ENCODE measurements at places on chromosomes 12 and 14.
A peak's percentile ranks its signal among the peaks of the same experiment; 100 is the strongest.

- DNase-seq, result peak; percentile 57
Observed at GRCh38 chr12:49750027-49750995, 9.0 kb downstream of the TMBIM6 start.

DNA sequence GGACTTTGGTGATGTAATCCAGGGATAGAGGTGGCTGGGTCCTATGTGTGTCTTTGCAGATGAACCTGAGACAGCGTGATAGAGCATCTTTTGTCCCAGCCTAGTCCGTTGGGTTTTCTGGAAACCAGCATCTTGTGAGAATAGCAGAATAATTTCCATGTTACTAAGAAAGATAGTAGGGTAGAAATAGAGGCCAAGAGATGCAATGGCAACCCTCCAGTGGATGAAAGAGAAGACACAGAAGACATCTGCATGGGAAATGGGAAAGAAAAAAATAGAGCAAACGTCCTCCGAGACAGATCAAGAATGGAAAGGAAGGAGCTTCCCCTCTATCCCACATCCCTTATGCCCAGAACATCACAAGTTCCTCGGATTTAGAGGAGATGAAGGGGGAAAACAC lies 409.3 kb upstream of the TMEM132C start:
- DNase-seq, result no peak

DNA sequence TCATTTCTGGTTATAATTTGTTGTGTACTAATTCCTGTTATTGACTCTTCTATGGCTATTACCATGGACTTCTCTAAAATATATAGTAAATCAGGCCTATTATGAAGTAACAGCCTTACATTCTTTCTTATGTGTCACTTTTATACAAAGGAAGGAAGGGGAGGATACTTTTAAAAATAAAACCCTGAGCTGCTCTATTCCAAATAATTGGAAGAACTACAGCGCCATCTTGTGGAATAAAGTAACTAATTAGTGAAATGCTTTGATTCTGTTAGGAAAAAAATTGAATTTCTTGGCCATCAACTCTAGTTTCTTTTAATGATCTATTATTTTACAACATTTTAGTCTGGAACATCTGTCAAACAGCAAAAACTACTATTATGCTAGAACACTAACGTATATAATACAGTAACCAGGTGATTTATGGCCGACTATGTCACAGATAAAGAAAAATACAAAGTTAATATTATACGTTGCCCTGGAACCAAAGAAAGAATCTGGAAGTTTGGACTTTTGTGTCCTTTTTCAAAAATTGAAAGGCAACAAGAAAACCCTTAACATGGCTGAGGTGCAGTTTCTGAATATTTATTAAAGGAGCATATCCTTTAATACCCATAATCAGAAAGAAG lies 55.0 kb upstream of the NELL2 start:
- DNase-seq, result peak; percentile 37

- peak; percentile 48 for DNase-seq
Observed at GRCh38 chr12:65778258-65779090, 45.8 kb upstream of the HMGA2 start.

- DNase-seq, result no peak
Observed at GRCh38 chr12:6377667-6377994, 2.3 kb upstream of the SCNN1A start.

DNA sequence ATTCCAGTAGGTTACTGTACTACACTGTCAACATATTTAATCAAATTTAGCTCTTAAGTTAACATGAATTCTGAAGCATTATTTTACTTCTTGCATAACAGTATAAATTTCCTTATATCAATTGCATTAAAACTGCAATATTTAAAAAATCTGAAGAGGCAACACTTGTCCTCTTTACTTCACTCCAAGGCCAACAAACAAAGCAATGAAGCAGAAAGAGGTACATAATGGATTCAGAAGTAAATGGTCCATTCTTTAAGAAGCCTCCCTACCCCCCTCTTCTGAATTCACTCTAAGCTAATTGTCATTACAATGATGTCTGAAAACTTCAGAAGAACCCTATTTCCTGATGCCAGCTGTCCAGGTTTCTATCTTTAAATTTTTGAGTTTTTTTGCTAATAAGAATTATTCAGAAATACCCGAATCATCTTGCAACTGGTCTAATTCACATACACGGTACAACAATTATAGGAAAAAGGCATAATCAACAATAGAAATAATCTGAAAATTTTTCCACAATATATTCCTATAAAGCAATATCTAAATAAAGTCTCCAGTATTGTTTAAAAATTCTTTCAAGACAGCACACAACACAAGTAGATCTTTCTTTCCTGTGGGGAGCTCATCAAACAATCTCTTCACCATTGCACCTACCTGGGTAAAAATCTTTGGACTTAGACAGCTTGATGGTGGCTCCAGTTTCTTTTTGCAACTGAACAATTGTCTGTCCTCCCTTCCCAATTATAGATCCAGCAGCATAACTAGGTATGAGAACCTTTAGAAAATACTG lies 2.9 kb downstream of the NOVA1 start:
- DNase-seq, result no peak

- no peak for DNase-seq
Observed at GRCh38 chr12:113473942-113474341, 2.3 kb upstream of the LHX5 start.

- DNase-seq, result no peak
Observed at GRCh38 chr12:95497031-95497430, 23.1 kb downstream of the METAP2 start.

DNA sequence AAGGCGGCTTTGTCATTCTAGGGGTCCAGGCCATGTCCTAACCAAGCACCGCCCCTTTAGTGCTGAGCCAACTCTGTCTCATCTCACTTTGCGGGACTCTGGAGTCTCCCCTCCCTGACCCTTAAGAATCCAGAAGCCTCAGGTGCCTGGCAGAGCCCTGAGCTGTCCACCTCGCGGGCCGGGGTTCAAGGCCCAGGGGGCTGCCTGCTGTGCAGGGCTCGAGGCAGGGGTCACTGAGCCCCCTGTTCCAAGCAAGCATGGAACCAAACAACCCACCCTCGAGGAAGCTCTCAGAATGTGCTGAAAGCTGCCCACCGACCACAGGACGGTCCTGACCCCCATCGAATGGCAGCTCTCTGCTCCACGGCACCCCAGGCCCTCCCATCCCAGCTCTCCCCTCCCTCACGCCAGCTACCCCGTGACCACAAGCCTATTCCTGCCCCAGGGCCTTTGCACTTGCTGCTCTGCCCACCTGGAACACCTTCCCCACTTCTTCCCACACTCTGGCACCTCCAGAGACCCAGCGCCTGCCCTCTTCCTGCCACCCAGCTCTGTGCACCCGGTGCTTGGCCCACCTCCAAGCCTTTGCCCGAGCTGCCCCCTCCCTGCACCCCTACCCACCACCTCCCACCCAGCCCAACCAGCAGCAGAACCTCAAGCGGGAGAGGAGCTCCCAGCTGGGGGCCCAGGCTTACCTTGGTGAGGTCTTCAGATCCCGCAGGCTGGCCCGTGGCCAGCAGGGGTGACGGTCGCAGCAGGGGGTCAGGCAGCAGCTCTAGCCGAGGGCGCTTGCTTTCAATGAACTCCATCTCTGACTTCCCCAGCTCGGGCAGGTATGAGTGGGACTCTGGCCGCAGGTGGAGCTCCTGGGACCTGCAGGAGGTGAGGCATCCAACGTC lies 84.3 kb downstream of the NCOR2 start:
- DNase-seq, result no peak

- no peak for DNase-seq
Observed at GRCh38 chr12:90250766-90251165, 542.1 kb upstream of the ATP2B1 start.

- DNase-seq, result no peak
Observed at GRCh38 chr14:101227611-101228594, 324.4 kb upstream of the RTL1 start.

- DNase-seq, result no peak
Observed at GRCh38 chr14:70013271-70013873, 134.2 kb downstream of the SMOC1 start.

DNA sequence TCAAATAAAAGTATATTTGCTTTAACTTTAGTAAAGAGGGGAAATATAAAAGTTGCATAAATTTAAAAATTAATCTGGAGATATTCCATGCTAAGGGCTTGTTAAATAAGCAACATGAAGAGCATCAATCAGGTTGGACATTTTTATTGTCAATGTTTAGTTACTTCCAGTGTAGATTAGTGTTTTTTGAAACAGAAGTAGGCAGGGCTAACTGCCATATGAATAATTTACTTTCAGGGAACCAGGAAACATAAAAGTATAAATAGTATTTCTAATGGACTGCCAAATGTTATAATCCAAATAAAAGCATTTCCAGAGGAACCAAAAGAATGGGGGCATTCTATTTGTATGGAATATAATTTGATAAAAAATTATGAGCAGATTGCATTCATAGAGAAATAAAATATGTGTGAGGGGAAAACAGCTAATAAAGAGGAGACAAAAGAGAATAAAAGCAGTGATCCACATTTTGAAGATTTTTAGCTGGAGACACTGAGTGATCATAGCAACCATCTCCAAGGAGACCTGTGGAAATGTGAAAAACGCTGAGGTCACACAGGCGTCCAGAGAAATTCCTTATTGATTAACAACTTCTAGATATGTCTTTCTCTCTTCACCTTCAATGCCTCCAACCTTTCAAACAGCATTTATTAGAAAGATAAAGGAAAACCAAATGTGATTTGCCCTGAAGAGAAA lies 70.8 kb downstream of the SRGAP1 start:
- peak; percentile 50 for DNase-seq

DNA sequence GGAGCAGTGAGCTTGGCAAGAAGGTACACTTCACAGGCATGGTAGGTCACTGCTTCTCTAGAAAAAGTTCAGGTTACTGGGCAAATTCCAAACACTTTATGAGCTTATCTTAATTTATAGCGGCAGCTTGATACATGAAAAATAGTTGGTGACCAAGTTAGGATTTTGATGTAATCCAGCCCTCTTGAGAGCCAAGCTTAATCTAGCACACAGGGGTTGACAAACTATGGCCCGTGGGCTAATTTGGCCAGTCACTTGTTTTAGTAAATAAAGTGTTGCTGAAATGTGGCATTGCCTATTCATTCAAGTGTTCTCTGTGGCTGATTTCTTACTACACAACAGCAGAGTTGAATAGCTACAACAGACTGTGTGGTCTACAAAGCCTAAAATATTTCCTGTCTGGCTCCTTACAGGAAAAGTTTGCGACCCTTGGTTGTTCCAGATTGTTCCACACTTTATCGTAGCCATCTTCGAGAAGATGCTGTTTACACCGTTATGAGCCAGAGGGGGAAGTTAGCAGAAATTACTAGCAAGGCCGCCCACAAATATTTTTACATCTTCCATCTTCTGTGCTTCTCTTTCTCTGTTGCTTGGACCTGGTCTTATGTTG lies 120.9 kb downstream of the DAAM1 start:
- no peak for DNase-seq

DNA sequence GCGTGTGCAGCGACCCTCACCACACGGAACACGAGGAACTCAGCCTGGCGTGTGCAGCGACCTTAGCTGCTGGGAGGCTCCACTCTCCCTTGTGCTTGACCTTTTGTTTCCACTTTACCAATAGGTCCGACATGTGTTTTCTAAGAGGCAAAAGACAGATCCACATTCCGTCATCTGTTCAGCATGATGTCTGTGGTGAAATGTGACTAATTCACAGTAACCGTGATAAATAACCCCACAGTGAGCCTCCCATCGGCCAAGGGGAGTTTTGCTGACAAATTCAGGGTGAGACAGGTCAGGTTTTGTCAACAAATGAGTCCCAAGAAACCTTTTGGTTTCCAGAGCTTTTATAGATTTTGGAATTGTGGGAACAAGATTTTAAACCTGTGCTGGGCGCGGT lies 55.9 kb downstream of the MOK start:
- DNase-seq, result no peak

GRCh38 chr12:96048393-96048969 lies 13.1 kb upstream of the LTA4H start:
- no peak for DNase-seq

DNA sequence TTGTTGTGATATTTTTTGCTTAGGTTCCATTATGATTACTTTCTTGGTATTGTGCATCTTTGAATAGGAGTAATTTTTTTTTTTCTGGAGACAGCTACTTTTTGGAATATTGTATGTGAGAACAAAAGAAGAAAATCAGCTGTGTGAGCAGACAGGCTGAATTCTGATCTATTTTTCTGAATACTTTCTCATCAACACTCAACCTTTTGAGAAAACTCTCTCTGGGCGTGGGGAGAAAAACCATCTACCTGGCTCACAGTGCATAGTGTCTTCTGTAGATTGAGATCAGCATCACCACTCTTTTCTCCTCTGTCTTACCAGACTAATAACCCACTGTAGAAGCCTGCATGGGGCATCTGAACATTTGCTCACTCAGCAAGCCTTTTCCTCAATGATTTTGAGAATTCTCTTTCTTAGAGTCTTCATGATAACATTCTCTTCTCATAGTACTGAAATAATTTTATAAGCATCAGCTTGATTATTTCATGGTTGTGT lies 3.3 kb downstream of the PIK3C2G start:
- no peak for DNase-seq

DNA sequence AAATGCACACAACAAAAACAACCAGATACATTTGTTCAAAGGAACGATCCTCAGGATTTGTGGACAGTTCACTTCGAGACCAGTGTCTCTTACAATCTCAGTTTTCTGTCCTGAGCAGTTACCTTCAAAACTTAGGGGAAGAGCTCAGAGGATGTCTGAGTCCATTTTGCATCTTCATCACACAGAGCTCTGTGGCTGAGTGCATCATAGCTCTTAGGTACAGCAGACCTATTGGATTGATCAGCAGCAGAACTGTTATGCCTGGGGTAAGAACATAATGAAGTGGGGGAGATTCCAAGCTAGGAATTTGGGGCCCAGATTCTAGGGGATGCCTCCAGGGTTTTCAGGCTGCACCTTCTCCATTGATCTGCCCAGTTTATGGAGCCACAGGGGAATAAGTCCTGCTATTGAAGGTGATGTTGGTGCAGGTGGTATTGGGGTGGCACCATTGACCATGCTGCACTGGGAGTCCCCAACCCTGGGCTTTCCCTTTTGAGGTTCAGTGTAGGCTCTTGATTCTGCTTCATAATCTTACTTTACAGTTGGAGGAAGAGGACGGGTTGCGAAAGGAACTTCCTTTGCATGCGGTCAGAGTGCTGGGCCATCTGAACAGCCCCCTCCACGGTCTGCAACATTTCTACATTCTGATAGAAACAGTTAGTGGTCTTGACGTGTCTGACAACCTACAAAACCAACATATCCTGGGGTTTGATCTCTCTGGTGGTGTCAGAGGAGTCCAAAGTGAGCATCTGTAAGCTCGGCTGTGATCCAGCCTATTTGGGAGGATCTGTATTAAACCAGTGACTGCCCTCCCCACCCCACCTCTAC lies 112.8 kb downstream of the CHST11 start:
- no peak for DNase-seq

- DNase-seq, result no peak
Observed at GRCh38 chr12:106291342-106291741, 11.2 kb upstream of the TCP11L2 start.

DNA sequence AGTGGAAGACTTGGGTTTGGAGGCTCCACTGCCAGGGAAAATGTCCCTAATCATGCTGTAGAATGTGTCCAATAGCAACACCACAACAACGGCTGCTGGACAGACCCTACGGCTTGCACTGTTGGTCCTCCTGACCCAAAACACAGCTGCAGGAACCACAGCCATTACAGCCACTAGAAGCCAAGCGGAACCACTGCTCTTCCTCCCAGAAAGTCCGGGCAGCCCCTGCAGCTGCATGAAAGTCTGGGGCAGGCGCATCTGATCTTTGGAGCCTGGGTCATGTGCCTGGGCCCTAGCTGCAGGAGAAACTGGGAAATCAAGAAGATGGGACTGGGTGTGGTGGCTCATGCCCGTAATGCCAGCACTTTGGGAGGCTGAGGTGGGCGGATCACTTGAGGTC lies 124.7 kb upstream of the METAP2 start:
- no peak for DNase-seq

- DNase-seq, result no peak
Observed at GRCh38 chr12:125205386-125205785, 140.2 kb downstream of the AACS start.

GRCh38 chr14:26845151-26845818 lies 247.5 kb upstream of the NOVA1 start:
- no peak for DNase-seq
